Esophagus muscularis mucosa (tissue), 4 donors: ENCODE measurements at places on chromosomes 6 and 20.

- no peak for DNase-seq
Observed at GRCh38 chr20:19735446-19735845, 22.6 kb upstream of the RIN2 start.

GRCh38 chr6:73823046-73823735 is 127.2 kb downstream of the CD109 start:
- DNase-seq = no peak

- no peak for DNase-seq
Observed at GRCh38 chr6:4055420-4056041, 23.4 kb downstream of the FAM217A start.

DNA sequence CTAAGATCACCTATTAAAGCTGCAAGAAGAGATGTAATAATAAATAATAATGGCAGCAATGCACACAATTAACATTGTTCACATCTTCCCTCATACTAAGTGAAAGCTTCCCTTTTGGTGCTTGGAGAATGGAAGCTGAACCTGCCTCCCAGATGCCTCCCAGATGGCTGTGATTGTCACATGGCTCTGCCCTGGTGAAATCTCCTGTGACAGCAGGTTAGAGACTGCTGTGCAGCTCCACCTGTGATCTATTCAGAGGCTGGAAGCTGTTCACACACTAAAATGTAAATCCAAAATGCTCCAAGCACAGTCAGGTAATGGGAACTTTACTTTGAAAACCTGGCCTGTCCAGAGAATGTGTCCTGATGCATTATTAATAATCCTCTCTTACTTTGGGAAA is 41.7 kb upstream of the RGS17 start:
- no peak for DNase-seq

GRCh38 chr20:50144362-50144761 is 9.2 kb downstream of the PEDS1 start:
- no peak for DNase-seq

- DNase-seq = no peak
Observed at GRCh38 chr20:3889489-3890397, 556 bp downstream of the PANK2 start.

GRCh38 chr6:41596807-41597206 is 41.5 kb upstream of the MDFI start:
- DNase-seq = no peak

GRCh38 chr6:18115356-18115755 is 7.1 kb downstream of the NHLRC1 start:
- DNase-seq = no peak

- DNase-seq = no peak
Observed at GRCh38 chr20:38298768-38299288, 5.1 kb upstream of the BPI start.

DNA sequence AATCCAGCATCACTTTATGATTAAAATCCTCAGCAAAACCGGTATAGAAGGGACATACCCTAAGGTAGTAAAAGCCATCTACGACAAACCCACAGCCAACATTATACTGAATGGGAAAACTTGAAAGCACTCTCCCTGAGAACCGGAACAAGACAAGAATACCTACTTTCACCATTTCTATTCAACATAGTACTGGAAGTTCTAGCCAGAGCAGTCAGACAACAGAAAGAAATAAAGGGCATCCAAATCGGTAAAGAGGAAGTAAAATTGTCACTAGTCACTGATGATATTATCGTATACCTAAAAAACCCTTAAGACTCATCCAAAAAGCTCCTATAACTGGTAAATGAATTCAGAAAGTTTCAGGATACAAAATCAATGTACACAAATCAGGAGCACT is 33.3 kb downstream of the BLOC1S5 start:
- no peak for DNase-seq

- no peak for DNase-seq
Observed at GRCh38 chr20:57545927-57546662, 14.8 kb upstream of the PCK1 start.

GRCh38 chr6:51655517-51655916 is 431.9 kb downstream of the PKHD1 start:
- no peak for DNase-seq

GRCh38 chr6:161166176-161166575 is 107.7 kb downstream of the AGPAT4 start:
- no peak for DNase-seq

GRCh38 chr20:53916173-53916512 is 154.3 kb downstream of the BCAS1 start:
- no peak for DNase-seq

GRCh38 chr6:111517965-111518364 is 34.9 kb upstream of the REV3L start:
- no peak for DNase-seq

DNA sequence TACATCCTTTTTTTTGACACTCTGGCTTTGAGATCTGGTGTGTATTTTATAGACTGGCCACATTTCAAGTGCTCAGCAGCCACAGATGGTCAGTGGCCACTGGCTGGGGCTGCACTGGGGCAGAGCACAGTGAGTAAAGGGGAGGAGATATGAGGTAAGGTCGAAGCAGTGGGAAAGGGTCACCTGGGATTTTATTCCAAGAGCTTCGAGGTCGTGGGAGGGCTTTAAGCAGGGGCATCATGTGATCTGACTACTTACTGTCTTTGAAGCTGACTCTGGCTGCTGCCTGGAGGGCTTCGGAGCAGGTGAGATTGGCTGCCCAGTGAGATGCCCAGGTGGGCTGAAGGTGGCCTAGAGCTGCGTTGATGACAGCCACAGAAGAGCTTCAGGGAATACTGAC is 6.7 kb downstream of the C20orf203 start:
- no peak for DNase-seq

GRCh38 chr6:68675548-68675947 is 40.5 kb downstream of the ADGRB3 start:
- DNase-seq = no peak

- DNase-seq = no peak
Observed at GRCh38 chr6:12585497-12585958, 131.0 kb upstream of the PHACTR1 start.

- DNase-seq = no peak
Observed at GRCh38 chr6:78844899-78845298, 22.5 kb upstream of the IRAK1BP1 start.

DNA sequence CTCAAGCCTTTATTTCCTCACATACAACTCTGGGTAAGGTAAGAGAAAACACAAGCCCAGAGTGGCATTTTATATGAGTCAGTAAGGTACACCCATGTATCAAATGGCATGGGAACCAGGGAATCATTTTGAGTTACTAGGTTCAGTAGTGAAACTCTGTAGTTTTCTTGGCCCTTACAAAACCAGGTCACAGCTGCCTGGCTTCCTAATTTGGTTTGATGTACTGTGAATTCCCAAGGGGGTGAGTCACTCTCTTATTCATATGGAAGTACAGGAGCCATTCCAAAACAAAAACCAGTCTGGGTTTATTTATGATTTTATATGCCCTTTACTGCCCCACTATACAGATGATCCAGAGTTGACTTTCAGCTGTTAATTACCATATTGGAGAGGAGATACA is 70.7 kb downstream of the PDE7B start:
- no peak for DNase-seq

DNA sequence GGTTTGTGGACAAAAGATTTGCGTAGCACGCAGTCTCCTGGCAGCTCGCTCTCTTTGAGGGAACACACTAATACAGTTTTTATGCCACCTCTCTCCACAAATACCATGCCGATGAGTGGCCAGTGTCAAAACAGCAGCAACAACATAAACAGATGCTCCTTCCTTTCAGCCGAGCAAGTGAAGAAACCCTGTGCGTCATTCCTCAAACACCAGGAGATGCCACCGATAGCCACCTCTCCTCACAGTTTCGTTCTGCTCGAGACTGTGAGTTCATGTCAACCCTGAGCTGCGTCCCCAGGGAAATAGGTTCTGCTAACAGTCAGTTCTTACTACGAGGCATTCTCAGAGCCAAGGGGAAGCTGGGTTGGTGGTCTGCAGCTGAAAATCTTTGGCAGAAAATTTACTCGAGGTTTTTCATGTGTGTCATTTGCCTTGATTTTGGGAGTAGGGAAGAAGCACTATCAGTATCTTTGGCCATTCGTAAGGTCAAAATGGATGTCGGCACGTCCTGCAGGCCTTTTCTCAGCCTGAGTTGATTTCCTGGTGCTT is 59.9 kb downstream of the EYA2 start:
- no peak for DNase-seq

- no peak for DNase-seq
Observed at GRCh38 chr20:16748308-16748900, at the start of gene OTOR. Gene OTOR (plus strand): TSS chr20:16748358. CDS start chr20:16748402, 44 bp downstream.

GRCh38 chr20:52078289-52078688 is 113.3 kb downstream of the ZFP64 start:
- no peak for DNase-seq

- DNase-seq = no peak
Observed at GRCh38 chr6:52992980-52993920, 1.8 kb downstream of the GSTA4 start.

- no peak for DNase-seq
Observed at GRCh38 chr6:72936766-72937559, 288.3 kb downstream of the KHDC1L start.

DNA sequence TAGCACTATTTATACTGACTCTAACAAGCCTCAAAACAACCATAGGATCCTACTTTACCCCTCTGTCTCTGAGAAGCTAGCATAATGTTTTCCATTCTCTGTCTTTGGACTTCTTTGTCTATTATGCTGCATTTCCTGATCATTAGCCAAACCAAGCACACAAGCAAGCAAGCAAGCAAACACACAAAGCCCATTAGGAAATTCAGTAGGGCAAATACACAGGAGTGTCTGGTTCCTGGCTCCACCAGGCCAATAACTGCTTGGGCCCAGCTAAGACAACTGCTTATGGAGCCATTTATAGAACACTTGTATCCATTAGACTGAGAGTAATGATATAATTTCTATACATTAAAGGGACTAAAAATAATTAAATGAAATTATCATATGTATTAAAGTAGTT is 952.9 kb upstream of the EPHA7 start:
- DNase-seq = no peak

GRCh38 chr6:34128045-34128444 is 17.8 kb downstream of the GRM4 start:
- DNase-seq = no peak

- peak; percentile 14 for DNase-seq
Observed at GRCh38 chr6:106579281-106579680, 50.0 kb downstream of the RTN4IP1 start.

DNA sequence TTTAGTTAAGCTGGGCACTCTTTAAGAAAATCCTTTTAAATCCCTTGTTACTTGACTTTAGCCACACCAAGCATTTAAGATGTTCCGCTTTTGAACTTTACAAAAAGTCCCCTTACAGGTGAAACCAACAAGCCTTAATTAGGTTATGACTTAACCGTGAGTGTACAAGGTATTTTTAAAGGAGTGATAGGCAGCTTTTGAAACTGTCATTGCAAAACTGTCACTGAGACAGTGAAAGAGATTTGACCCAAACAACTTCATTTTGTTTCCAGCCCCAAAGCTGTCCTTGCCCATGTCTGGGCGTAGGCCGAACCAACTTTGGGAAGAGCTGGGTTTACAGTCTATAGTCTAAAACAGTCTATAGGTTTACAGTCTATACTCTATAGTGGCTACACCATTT is 305.4 kb downstream of the FARS2 start:
- DNase-seq = no peak

DNA sequence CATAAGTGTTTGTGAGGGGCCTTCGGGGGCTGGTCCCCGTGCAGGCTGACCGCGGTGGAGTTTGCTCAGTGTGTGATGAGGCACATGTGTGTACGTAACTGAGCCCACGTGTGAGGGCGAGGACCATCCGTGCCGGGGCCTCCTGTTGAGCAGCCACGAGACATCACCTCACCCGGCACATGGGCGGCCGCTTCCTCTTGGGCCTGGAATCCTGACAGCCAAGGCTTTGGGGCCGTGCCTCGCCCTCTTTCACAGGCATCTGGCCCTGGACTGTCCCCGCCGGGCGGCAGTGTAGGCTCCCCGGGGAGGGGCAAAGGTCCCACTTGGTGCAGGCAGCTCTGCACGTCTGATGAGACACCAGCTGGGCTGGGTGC is 202.3 kb downstream of the DLL1 start:
- no peak for DNase-seq

DNA sequence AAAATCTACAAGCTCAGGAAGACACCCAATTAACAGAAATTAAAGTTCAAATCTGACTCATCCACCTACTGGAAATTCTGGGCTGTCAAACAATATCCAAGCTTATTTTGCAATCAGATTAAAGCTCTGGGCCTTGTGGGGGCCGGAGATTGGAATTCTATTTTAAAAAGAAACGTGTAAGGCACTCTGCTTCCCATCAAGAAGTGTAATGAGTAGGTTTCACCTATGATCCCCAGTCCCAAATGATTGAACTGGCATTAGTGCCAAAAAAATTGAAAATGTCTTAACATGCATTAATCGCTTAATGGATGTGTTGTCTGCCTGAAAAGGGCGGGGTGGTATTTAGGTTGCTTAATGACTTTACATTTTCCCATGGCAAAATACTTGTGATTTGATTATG is 542.4 kb upstream of the BTBD3 start:
- DNase-seq = no peak

DNA sequence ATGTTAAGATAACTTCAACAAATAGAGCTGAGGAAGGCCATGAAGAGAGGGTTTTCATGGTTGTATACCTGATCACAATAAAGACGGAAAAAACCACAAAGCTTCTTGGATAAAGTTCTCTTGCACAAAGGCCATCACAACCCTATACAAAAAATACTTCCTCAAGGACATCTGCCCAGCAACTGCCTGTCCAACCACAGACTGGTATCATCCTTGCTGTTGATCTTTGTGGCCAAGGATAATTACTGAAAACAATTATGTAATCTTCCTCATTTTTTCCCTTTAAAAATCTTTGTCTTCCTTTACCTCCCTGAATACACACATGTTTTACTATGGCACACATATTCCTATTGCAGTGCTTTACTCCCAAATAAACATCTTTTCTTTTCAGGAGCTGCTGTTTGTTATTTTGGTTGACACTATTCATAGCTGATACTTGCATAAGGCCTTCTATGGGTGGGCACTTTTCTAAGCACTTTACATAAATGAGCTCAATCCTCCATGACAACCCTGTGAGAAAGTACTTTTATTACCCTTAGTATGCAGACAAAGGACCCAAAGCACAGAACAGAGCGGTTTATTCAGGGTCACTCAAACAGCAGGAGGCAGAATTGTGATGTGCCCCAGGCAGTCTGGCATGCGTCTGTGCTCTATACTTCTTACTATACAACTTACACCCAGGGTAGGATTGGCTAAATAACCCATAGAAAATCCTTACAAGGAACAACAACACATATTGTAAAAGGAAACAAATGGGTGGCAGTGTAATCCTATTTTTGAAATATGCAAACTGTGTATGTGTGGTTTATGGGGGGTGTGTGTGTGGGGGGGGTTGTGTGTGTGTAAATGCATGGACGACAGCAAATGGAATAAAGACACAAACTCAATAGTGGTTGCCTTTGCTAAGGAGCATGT is 35.1 kb downstream of the SNRNP48 start:
- peak; percentile 75 for DNase-seq
